ENCODE measurements at places on chromosomes 2 and 18.
A peak's percentile ranks its signal among the peaks of the same experiment; 100 is the strongest.

DNA sequence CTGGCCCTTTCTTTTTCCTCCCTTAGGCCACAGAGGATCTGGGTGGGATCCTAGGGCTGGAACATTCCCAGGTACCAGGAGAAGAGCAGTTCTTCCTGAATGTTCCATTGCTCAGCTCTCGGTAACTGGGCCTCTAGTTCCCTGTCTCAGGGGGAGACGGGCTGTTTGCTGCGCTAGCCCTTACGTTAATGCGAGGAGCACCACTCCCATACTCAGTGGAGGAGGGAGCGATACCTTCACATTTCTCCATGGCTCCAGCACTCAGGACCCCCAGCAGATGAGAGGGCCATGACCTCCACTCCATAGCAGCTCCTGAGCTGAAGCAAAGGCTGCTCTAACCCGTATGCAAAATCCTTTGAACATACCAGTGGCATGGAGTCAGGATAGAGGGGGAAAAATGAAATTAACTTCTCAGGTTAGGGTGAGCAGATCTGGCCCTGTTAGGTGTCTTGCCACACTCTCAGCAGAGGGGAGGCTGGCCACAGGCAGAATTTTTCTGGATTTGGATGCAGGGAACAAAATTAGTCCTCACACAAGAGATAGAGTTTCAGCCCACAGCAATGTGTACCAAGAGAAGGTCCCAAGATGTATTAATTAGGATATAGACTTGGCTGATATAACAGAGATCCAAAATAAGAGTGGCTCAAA lies 206.7 kb downstream of the ZFP36L2 start:
- no peak for DNase-seq

DNA sequence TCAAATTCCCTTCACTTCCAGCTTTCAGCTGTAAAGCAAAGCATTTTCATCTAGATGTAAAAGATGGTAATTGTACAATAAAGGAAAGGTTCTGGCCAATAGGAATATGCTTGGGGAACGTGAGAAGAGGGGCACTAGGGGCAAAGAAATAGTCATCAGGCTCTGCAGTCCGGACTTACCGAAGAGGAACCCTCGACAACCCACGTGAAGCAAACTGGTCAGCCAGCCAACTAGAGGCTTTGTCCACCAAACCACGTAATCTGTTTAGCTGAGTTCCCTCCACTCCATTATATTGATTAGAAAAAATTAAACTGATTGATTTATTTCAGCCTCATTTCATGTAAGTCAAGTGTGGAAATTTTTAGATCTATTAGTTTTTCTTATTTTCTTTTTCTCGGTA lies 300.4 kb upstream of the FANCL start:
- no peak for DNase-seq

DNA sequence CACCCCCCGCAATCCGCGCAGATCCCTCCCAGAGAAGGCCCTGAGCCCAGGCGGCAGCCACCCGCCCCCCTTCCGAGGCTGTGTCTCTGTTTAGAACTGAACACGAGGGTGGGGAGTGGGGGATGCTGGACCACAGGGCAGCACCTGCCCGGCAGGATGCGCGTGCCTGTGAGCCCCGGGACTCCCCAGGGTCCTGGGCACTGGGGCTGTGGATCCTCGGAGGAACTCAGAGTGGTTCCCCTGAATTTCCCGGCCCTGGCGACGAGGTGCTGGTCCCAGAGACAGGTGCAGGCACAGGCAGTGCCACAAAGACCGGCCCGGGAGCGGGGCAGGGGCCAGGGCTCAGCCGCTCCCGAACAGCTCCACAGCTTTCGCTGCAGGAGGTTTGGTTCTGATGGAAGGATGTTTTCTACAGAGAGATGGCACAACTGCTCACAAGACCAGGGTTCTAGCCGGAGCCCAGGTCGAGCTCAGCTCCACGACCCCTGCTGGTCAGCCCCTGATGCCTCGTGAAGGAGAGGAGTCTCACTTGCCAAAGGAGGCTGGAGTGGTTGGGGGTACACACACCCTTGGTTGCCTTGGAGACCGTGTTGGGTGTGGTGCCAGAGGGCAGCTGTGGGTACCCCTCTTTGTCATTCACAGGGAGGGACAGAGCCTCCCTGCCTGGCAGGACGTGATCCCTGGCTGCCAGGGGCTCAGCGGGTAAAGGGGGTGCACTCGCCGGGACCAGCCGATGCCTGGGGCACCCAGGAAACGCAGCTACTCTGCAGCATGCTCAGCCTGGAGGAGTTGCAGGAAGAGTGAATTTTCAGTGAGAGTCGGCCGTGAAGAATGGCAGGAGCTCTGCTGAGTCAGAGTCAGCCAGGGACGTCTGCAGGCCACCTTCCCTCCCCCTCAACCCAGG lies 4.4 kb upstream of the NEU4 start:
- DNase-seq, result peak; percentile 55

- DNase-seq, result no peak
Observed at GRCh38 chr2:170930131-170930990, 1.3 kb downstream of the GORASP2 start.

- no peak for DNase-seq
Observed at GRCh38 chr2:55965276-55965675, 41.7 kb upstream of the EFEMP1 start.

GRCh38 chr2:98458667-98459380 lies 14.2 kb downstream of the INPP4A start:
- no peak for DNase-seq

- DNase-seq, result no peak
Observed at GRCh38 chr18:73839441-73839840, 308.2 kb downstream of the FBXO15 start.

DNA sequence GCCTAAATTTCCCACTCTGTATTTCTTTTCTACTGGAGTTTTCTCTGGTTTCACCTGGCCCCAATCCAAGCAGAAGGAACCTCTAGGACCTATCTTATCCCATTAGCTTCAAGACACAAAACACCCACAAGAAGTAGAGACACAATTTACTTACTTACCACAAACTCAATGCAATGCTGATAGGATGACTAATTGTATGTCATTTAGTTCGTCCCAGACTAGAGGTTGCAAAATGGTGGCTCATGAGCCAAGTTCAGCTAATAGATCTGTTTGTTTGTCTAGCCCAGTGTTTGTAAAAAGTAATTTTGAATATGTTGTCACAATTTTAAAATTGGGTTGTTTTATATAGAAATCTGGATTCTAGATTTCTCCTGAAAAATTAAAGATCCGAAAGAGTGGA lies 34.7 kb upstream of the ZSWIM2 start:
- DNase-seq, result no peak

GRCh38 chr2:147818741-147819140 lies 26.1 kb upstream of the ACVR2A start:
- DNase-seq, result no peak

Data from GDM1 (cell line).